Stimulated activated CD8-positive, alpha-beta memory T cell treated with anti-CD3 and anti-CD28 coated beads, Interleukin-4, amount 100 ng/mL, for 1 hour (primary cell): ENCODE measurements at places on chromosomes 5 and 9.

DNA sequence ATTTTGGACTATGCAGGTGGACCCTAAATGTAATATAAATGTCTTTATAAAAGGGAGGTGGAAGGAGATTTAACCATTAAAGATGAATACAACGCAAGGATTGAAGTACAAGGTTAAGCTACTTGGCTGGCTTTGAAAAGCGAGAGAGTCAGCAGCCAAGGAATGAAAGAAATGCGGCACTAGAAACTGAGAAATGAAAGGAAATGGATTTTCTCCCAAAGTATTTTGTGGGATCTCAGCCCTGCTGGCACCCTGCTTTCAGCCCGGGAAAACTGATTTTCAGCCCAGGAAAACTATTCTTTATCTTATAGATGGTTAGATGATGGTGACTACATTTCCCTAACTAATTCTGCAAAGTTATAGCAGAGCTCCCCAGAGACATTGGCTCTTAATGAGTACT is 1349.6 kb upstream of the C9orf72 start:
- no peak for DNase-seq

DNA sequence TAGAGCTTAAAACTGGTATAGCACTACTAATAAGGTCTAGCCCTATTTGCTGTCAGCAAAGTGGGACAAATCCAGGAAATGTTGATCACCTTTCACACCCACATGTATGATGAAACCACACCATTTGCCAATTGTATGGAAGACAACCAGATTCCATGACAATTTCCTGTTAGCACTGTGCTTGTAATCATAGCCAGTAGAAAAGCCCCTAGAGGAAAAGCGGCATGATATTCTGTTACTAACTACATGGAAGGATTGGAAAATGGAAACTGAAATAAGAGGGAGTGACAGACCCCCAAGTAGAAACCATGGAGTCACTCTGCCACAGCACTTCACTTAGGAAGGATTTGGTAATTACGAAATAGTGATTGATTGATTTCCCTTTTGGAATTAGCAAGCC is 923 bp downstream of the SPATA6L start:
- DNase-seq = no peak

DNA sequence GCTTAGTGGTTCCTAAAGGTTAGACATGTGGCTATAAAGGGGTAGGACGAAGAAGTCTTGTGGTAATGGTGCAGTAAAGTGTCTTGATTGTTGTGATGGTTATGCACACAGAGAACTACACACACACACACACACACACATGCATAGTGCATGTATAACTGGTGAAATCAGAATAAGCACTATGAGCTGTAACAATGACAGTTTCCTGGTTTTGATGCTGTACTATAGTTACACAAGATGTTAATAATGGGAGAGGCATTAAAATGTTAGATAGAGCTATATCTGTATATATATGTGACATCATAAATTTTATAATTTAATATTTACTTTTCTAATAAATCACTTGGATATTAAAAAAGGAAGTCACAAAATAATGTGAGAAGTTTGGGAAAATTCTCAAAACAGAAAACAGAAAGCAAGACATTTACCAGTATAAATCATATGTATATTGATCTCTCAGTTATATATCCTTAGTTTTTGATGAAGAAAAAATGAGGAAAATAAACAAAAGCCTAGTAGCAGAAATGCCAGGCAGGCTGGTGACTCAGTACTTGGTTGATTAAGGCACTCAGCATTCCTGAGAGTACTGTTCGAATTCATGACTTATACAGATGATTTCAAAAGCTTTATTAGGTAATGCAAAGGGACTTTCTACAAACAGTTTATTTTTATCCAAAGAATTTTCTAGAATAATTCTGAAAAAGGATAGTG is 350.5 kb upstream of the DAB2 start:
- DNase-seq = no peak

GRCh38 chr5:103821361-103821760 is 258.8 kb upstream of the NUDT12 start:
- DNase-seq = no peak

DNA sequence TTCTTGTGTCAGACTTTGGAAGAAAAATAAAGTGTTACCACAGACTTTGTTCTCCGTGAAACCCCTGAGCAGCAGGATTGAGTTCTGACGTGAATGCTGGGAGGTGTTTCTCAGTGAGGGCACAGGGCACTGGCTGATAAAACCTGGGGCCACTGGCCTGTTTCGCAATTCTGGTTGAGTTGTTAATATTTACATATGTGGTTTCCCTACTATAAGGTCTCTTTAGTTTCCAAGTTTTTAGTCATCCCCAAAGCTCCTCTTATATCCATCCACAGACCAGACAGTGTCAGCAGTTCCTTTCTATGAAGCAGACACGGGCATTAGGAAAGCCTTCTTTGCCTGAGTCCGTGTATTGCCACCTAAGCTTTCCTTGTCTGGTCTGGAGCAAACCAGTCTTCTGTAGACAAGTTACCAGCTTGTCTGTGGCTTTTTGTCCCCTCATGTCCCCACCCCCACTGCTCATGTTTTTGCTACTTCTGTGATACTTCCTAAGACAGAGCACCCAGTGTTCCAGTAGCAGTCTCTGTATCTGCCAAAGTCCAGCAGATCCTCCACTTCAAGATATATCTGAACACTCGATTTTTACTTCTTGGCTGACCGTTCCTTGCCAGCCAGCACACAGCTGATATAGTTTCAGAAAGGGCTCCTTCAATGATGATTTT is 42.0 kb downstream of the ACO1 start:
- DNase-seq = no peak

DNA sequence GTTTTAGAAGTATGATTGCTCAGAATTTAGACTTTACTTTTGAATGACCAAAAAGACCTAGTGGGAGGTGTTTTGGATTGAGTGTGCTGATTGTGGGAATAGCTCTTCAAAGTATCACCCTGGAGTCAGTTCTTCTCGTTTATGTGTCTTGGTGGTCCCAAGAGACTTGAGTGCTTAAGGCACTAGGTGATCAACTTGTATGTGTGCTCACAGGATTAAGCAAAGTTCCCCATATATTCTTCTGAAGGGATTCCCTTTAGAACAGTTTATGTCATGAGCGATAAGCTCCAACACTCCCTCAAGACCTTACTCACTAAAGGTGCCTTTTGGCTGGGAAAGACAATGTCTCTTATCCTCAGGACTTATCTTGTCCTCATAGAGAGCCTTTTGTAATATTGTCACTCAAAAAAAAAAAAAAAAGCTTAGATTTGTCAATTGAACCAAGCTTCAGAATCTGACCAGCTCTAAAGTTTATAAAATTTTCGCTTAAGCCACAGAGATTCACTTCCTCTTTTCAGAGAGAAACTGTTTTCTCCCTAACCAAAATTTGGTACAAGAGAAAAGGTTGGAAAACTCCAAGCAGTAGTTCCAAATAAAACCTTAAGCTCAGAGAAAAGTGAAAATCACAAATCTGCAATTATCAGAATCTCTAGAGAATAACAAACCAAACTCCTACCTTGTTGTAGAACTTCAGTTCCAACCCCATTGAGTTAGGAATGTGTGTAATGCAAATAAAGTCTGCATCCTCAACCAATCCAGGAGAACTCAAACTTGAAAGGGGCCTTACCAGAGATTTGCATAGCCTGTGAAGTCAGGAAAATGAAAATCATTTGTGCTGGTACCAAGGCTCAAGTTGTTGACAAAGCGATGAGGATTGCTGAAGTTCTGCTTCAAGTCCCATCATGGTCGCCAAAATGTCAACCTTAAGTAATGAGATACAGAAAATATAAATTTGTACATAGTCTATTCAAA is 40.0 kb upstream of the PDZD2 start:
- DNase-seq = no peak

- no peak for DNase-seq
Measured at GRCh38 chr5:100827481-100827889, 75.6 kb downstream of the ST8SIA4 start.

- no peak for DNase-seq
Measured at GRCh38 chr9:112015149-112015548, 118.5 kb downstream of the UGCG start.

GRCh38 chr9:89597711-89598362 is 7.0 kb upstream of the GADD45G start:
- DNase-seq = no peak

DNA sequence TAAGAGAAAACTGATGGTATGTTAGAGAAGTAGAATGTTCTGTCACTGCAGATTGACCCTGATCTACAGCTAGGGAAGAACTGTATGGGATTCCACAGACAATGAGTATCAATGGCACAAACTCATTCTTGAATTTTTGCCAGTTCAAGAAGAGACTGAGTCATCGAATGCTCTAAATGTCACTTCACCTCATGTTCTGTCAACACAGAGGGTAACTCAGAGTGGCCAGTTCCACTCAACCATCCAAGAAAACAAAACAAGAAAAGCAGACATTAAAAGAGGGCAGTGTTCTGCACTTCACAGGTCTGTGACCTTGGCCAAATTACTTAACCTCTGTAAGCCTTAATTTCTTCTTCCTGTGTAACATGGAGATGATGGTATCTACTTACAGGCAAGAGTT is 132.2 kb upstream of the HMHB1 start:
- DNase-seq = no peak

DNA sequence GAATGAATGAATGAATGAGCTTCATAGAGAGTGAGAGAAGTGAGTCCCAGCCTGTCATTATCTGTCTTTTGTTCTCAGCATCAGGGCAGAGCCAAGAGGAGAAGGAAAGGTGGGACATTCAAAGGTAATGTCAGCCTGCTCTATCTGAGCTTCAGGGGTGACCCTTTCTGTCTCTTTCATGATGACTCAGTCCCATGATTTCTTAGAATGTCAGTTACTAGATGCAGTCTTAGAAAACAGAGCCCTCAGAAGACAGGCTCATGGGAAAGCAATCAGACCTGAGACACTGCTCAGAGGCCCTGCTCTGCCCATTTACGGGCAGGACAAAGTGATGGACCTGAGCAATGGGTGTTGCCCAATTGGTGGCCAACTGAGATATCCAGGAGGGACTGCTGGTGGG is 1.1 kb downstream of the SPATA31D1 start:
- DNase-seq = no peak

DNA sequence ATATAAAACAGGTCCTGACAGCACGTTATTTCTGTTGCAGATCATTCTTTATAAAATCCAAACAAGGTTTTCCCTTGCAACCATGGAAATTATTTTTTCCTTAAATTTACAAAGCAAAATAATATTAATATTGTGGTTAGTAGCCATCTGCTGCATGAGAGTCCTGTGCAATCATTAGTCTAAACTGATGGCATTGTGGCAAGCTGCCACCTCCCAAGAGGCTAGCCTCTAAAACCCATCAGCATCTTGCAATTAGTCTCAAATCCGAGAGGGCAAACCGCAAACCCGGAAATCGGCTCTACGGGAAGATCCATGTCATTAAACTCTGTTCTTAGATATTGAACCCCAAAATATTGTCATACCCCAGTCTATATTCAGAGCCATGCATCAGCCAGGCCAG is 11.3 kb upstream of the CDH6 start:
- DNase-seq = no peak

DNA sequence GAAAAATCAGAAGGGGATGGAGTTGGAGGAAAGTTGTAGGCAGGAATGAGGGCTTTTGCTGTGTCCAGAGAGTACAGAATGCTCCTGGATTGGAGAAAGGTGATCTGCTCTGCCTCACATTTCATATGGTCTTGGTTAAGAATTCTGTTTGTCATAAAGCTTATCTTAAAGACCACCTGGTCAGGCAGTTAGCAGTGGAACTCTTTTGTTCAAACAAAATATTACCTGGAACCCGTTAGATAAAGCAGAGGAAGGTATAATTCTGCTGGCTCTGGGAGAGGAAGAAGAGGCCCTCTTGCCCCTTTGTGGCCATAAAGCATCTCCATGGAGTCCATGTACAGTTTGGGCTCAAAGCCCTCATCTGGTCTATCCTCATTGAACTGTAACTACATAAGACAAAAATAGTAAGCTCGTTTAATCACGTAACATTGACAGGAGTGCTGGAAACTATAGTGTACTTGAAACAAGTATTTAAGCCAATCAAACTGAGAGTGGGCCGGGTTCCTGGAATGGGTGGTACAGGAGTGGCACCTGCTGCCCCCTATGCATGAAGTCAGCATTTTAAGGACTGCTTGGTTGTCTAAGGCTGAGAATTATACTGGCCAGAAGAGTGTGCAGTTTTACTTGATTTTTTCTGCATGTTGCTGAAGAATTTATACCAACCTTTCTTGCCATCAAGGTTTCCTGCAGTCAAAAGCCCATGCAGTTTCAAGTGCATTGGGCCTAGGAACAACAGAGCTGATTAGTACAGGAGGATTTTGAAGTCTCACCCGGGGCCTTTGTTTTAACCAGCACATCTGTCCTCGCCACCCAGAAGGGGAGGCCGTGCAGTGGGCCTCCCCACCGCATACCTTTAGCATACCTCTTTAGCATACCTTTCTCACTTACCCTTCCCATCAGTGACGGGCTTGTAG is 39.9 kb downstream of the STXBP1 start:
- no peak for DNase-seq

- DNase-seq = no peak
Measured at GRCh38 chr9:72773570-72773969, 179.3 kb downstream of the ALDH1A1 start.

DNA sequence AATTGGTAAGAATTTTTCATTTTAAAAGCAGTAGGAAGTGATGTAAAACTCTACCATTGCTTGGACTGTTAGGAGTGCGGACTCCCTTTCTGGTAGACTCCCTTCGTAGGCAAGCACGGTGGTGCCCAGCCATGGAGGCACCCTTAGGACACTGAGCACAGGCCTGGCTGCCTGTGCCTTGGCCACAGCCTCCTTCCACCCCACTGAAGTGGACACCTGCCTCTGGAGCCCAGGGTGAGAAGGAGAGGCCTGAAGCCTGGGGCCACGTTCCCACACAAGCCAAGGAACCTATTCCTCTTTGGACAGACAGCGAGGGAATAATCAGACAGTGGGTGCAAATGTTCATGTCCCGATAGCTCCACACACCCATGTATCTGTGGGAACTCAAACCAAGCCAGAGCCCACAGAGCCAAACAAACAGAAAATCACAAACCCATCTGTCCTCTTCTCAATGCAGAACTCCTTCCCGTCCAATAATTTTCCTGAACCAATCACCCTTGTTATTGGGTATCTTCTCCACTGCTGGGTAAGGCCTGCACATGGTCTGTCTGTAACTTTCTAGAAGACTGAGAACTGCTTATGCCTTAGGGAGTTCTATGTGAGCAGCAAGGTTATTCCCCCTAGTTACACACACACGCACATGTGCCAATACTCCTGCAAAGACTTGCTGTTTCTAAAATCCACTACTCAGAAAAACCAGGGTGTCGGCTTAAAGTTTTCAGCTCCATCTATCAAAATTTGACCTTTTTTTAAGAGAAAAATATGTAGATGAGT is 45.2 kb downstream of the UBE2QL1 start:
- DNase-seq = no peak

GRCh38 chr5:75355236-75355635 is 18.2 kb downstream of the HMGCR start:
- no peak for DNase-seq

DNA sequence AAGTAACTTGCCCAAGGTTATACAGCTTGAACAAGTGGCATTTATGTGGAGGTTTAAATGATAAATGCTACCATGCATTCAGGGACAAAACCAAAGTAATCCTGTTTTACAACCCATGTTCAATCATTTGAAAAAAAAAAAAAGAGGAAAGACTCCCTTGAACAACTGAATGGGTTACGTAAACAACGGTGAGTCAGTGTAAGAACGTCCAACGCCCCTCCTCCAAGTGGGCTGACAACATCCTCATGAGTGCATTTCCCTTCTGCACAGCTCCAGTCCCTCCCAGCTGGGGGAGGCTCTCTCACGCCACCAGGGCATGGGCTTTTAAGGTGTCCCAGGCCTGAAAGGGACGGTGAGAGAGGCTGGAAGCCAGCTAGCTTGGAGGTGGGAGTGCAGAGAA is 90.0 kb downstream of the PRRT1B start:
- DNase-seq = peak; percentile 47

GRCh38 chr5:149537374-149537975 is 13.8 kb downstream of the CSNK1A1 start:
- no peak for DNase-seq
